ENCODE measurements at places on chromosomes 5 and 9.

DNA sequence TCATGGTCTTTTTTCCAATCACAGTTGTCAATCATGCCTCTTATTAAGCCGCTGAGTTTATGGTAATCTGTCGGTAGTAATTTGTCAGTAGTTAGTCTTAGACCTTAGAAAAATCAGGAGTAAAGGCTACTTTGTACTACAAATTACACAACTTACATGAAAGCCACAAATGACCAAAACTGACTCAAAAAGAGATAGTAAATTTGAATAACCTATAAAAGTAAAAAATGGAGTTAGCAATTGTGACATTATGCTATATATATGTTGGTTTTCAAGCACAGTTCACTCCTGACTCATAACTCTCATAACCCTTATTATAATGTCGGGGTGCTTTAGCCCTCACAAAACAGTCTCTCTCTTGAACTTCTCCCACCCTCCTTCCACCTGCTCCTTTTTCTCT is 251.8 kb downstream of the ROR2 start:
- no peak for DNase-seq

GRCh38 chr9:137030538-137031527 is 1.1 kb downstream of the FUT7 start:
- DNase-seq, result peak; percentile 87

- DNase-seq, result peak; percentile 48
Observed at GRCh38 chr5:138953387-138954256, 78.5 kb upstream of the LRRTM2 start.

- no peak for DNase-seq
Observed at GRCh38 chr9:128344931-128345605, 4.7 kb downstream of the SLC27A4 start.

GRCh38 chr9:77673941-77674791 is 26.0 kb upstream of the GNA14 start:
- no peak for DNase-seq

GRCh38 chr5:50733741-50734140 is 67.3 kb downstream of the PARP8 start:
- DNase-seq, result no peak

Data from hematopoietic multipotent progenitor cell (in vitro differentiated cells).